ENCODE measurements at places on chromosomes 5 and 9.

- DNase-seq: no peak
These were observed 21.4 kb upstream of the TRMT10B start for GRCh38 chr9:37732086-37732741.

DNA sequence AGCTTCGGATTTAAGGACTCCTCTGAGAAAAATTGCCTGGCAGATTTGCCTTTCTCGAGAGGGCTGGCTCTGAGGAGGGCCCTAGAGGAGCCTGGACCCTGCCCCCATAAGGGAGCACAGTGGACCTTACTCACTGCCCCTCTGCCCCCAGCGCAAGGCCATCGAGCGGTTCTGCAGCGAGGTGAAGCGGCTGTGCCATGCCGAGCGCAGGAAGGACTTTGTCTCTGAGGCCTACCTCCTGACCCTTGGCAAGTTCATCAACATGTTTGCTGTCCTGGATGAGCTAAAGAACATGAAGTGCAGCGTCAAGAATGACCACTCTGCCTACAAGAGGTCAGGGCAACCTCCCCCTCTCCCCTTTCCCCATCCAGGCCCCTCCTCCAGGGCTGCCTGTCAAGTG, 34.6 kb downstream of the CYFIP2 start:
- DNase-seq: no peak

GRCh38 chr9:120710110-120710981, 3.9 kb downstream of the MEGF9 start:
- no peak for DNase-seq

- DNase-seq: no peak
These were observed 6.8 kb upstream of the CXXC5 start for GRCh38 chr5:139641116-139642080.

DNA sequence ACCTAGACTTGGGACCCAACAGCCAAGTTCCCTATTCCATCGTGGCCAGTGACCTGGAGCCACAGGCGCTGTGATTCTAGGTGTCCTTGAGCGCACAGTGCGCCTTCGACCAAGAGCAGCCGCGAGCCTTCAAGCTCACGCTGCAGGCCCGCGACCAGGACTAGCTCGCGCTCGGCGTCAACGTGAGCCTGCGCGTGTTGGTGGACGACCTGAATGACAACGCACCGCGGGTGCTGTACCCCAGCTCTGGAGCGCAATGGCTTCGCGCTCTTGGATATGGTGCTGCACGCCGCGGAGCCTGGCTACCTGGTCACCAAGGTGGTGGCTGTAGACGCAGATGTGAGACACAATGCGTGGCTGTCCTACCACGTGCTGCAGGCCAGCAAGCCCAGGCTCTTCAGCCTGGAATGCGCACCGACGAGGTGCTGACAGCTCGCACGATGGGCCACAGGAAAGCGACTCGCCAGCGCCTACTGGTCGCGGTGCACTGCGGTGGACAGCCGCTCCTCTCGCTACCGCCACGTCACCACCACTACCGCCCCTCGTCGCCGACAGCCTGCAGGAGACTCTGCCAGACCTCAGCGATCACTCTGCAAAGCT, 11.4 kb downstream of the PCDHGA12 start:
- DNase-seq: no peak

DNA sequence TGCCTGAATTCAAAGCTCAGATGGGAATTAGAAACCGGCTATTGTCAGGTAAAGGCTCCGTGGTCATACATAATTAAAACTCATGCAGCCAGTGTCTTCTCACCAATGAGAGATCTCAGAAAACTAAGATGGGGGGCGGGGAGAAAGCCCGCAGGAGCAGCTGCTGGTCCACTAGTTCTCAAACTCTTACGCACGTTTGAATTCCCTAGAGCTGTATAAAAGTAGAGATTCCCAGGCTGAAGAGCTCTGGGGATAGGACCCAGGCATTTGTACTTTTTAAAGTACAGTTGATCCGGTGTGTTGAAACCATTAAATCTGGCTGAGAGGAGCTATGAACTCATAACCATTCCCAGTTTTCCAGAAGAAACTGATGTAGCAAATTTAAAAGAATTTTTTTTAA, 68.5 kb downstream of the FRMD3 start:
- DNase-seq: no peak

DNA sequence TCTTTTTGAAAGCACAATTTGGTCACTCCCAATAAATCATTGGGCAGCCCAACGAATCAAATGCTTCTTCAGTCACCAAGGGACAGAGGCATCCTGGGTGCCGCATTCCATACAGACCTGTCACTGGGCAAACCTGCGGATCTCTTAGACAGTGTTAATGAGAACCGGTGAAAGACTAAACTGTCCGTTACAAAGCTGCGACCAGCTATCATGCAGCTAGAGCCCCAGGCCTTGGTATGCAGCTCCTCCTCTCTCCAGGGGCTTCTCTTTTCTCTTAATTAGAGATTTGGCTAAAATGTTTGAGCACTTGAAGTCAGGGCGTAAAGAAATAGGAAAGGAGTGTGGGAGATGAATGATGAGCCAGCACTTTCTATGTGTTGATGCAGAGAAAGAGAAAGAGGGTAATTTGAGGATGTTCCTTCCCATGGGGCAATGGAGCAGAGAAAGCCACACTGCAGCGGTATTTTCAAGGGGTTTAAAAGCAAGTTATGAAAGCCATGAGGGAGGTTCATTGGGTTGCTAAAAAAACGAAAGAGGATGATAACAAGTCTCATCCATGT, 175.3 kb downstream of the RFK start:
- DNase-seq: no peak

GRCh38 chr5:161274951-161275350, 271.6 kb downstream of the GABRB2 start:
- no peak for DNase-seq

DNA sequence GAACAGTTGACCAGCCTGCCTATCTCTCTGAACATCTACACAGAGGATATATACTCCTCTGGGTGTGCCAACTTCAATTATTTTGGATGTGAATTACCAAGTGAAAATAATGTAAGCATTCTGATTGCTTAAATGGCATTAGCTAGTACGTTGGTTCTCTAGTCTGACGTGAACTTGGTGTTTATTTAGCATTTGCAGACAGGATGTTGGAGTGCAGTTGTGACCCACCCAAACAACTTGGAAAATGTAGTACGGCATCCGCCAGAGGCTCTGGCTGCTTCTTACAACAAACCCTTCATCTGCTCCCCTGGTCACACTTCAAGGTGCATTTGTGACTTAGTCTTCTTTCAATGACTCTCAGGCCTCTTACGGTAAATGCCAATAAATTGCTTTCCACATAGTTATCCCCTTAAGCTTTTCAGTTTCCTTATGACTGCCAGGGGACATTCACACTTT, 616.6 kb downstream of the PDE4D start:
- no peak for DNase-seq

GRCh38 chr5:1568201-1568979, 44.6 kb upstream of the LPCAT1 start:
- DNase-seq: peak; percentile 86

DNA sequence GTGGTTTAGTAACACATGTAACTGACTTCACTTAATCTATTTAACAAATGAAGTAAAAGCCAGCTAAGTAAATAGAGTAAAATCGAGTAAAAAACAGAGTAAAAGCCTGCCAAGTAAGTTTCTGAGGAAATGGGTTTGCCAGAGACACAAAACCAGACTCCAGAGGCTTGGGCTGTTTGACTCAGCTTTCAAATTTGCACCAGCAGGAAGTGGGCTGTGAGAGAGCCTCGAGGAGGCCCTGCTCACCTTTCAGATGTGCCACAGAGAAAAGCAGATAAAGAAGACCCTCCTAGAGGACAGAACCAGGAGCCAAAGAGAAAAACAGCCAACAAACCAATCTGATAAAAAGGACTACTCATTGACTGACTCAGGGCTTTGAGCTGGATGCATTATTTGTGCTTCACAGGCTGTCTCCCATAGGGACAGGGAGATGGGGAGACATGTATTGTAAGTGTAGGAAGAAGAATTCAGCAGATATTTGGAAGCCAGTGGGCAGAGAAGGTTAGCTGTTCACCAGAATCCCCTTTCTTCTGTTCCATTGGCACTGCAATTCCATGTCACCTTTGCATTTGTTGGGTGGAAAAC, 14.4 kb upstream of the AMACR start:
- DNase-seq: peak; percentile 46

DNA sequence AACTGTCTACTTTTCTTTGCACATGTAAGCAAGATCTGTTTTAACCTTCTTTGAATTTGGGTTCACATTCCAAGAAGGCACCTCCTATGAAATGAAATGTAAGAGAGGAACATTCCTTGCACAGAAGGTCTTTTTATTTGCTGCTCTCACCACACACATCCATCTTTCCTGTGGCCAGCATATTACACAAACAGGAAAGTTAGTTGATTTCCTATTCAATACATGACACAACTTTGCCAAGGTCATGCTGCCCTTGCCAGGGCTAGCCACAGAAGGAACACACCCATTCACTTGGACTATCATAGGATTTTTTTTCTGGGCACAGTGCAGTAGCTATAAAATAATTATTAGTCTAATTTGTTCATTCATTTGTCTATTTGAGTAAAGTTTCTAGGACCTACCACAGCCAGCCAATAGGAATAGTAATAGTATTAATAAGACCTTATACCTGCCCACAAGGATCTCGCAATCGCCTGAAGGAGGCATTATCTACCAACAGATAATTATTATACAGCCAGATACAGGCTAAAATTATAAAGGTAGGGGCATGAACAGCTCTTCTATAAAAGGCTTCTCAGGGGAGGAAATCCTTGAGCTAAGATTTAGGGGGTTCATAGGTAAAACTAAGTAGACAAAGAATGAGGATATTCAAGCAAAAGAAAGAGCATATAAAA, 78.1 kb upstream of the NREP start:
- no peak for DNase-seq

GRCh38 chr9:37036371-37036775, 2.3 kb upstream of the PAX5 start:
- no peak for DNase-seq

- DNase-seq: no peak
These were observed 18.7 kb upstream of the WNT8A start for GRCh38 chr5:138065102-138065501.

DNA sequence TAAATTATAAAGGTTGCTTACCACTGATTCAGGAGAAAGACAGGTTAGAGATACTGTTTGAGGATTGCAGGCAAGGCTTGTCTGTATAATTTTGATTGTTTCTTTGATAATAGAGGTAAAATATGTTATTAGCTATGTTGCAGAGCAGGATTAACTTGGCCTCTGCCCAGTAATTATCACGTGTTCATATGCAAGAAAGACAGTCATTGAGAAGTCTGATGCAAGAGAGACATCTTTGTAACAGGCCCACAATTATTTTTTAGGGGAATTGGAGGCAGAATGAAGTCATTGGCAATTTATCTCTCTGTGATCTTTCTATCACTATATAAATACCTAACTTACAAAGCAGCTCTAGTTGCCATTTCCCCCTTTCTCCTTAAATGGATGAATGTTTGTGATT, 46.0 kb downstream of the SLC44A1 start:
- no peak for DNase-seq

DNA sequence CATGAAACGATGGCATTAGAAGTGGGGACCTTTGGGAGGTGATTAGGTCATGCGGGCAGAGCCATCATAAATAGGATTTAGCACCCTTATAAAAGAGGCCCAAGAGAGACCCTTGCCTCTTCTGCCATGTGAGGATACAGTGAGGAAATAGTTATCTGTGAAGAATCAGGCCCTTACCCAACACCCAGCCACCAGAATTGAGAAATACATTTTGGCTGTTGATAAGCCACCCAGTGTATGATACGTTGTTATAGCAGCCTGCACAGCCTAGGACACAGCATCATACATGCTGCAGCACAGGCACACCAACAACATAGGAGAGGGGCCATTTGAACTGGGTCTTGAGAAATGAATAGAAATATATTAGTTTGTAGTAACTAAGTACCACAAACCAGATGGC, 8.0 kb upstream of the MAMDC2 start:
- no peak for DNase-seq

DNA sequence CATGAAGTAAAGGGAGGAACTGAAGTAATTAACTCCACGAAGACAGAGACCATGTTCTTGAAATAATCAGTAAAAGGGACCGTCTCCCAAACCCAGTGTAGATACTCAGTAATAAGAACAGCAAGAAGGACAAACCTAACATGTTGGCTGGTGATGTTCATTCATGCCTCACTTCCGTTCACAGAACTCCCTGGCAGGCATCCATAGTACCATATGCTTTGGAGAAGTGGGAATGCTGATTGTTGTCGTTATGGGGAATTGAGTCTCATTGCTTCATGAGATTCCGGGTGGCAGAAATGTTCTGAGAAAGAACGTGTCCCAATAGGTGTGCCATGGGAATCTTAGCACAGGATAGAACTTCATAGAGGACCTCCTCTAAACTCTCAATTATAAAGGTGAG, 452.3 kb downstream of the ZSWIM6 start:
- no peak for DNase-seq

Data from NCI-H226 (cell line).